ENCODE measurements at places on chromosomes 6 and 20.

GRCh38 chr20:760751-761417 lies 7.4 kb downstream of the SLC52A3 start:
- DNase-seq = no peak

DNA sequence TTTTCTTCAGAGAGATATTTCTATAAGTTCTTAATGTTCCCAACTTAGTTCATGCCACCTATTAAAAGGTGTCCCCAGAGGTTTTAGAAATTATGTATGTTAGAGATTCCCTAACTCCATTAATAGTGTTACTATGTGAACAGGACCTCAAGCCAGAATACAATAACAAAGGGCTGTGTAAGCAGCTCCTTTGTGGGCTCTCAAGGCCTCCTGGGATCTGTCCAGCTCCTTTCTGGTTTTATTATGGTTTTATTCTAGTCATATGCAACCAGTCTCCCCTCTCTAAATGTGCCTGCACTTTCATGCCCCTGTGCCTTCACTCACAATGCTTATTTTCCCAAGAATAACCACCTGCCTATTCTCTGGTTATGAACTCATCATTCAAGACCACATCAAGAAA lies 22.7 kb downstream of the NRSN1 start:
- DNase-seq = no peak

- no peak for DNase-seq
These were observed 17.3 kb upstream of the BTN3A2 start for GRCh38 chr6:26347699-26348098.

DNA sequence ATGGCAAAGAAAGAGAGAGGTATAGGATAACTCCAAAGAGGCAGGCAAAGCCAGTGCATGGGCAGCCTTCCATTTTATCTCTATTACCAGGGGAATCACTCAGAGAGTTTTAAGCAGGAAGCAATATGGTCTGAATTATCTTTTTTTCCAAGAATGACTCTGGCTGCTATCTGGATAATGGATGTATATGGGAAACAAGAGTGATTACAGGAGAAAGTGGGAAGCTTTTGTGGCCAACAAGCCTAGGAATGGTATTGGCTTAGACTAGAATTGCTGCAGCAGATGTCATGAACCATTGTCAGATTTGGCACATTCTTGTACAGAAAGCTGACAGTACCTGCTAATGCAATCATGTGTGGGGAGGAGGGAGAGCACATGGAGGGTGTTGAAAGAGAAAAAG lies 73.0 kb upstream of the BTBD3 start:
- DNase-seq = no peak

GRCh38 chr6:24004062-24004461 lies 122.0 kb upstream of the NRSN1 start:
- DNase-seq = no peak

GRCh38 chr20:61916318-61916891 lies 149.3 kb downstream of the TAF4 start:
- DNase-seq = no peak

DNA sequence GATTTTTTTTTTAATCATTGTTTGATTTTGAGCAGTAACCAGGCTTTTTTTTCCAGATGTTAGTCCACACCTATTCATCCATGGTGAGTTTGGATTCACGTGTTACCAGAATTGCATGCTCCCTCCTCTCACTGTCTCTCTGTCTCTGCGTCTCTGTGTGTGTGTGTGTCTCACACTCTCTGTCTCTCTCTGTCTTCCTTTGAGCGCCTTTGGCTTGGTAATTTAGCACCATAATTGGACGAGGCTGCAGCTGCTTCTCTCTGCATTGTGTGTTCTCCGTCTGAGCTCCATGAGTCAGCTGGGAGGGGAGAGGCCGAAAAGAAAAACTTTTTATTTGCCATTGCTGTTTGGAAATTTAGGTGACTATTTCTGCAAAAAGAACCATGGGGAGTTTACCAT lies 3.4 kb downstream of the TFAP2B start:
- DNase-seq = no peak
